ENCODE measurements at places on chromosomes 1 and 21.

- DNase-seq = no peak
These were observed 28.9 kb upstream of the APP start for GRCh38 chr21:26199456-26199855.

GRCh38 chr1:110233861-110234260, 23.7 kb downstream of the KCNC4 start:
- DNase-seq = no peak

- peak; percentile 88 for DNase-seq
These were observed at the start of gene TAF12 for GRCh38 chr1:28642847-28643635. TAF12 (minus strand) TSS chr1:28643067; CDS start chr1:28622081, 20,986 bp downstream.

DNA sequence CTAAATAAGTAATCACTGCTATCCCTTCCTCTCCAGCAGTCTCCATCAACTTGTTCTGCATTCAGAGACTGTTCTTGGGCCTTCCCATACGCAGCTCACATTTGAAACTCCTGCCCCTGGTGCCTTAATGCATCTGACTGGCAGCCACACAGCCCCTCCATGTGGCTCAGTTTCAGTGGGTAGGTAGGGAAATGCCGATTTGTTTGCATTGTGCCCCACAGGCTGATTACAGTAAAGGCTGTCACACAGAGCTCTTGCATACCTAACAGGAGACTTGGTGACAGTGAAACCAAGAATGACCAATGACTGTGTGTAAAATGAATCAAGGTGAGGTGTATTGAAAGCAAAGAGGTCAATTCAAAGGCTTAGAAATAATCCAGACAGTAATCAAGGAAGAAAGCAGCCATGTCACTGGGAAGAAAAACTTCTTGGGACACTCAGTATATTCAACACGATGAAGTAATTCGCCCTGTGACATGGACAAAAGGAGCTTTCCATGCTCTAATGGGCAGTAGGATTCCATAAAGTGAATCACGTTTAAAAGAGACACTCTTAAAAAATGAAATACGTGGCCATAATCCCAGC, 12.7 kb upstream of the B3GALNT2 start:
- no peak for DNase-seq

GRCh38 chr1:220287129-220287528, 14.9 kb upstream of the RAB3GAP2 start:
- no peak for DNase-seq

DNA sequence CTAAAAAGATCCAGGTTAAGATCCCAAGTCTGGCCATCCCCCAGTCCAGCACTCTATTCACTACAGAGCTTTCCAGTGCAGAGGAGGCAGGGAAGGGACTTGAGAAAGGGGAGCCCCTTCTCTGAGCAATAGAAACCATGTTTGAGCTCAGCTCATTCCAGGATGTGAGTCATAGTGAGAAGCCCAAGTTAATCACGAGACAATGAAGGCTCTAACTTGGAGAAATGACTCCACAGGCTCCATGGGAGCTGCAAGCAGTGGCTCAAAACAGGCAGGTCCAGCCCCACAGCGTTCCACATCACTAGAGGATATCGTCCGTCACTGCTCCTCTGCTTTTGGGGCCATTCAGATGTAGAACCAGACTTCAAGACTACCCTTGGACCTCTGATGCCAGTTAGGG, 59.1 kb downstream of the CAMK2N1 start:
- no peak for DNase-seq

GRCh38 chr1:239817276-239817675, 274.4 kb upstream of the FMN2 start:
- no peak for DNase-seq

DNA sequence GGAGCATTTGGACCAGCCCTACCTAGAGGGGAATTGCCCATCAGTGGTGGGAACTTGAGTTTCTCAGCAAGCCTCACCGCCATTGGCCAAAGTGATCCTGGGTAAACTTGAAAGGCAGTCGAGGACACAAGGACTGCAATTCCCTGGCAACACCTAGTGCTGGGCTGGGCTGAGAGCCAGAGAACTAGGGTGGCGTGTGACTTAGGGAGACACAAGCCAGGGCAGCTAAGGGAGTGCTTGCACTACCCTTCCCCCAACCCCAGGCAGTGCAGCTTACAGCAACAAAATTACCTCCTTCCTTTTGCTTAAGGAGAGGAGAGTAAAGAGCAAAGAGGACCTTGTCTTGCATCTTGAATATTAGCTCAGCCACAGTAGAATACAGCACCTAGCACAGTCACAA, 176.9 kb upstream of the PRMT6 start:
- peak; percentile 23 for DNase-seq

GRCh38 chr1:67939942-67940341, 106.7 kb upstream of the GNG12 start:
- DNase-seq = no peak

GRCh38 chr1:157105988-157106812, 6.6 kb upstream of the ETV3L start:
- DNase-seq = no peak

DNA sequence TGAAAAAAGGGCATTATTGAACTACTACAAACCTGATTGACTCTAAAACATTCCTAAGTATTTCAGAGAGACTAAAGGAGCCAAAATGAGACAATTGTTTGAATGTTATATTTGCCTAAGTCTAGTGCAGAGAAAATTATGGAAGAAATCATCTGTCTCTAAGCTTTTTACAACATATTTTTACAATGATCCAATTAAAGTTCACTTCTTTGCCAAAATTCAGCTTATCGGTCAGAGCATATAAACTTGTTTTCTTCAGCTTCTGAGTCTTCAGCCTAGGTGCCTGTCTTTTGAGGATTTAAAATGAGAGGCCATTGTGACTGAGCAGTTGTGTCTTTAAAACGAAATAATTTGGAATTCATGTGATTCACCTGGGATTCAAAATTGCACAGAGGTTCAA, 181.2 kb upstream of the SGIP1 start:
- no peak for DNase-seq

DNA sequence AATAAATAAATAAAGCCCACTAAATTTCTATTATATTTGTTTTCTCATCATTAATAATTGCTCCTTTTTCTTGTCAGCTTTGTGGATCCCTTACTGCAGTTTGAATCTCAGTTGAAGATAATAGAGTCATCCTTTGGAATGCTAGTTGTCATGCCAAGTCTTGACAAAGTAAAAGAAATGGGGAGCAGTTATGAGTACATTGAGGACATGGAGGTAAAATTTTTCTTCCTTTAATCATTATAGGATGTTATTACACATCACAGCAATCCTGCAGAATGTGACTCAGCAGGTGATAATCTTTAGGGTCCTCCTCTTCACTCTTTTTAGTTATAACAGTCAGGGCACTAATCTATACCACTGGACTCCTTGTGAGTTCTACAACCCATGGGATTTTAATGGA, 24.1 kb downstream of the MROH9 start:
- no peak for DNase-seq

- DNase-seq = no peak
These were observed 100.1 kb upstream of the ERG start for GRCh38 chr21:38598413-38598812.

GRCh38 chr1:96808191-96808590, 86.6 kb downstream of the PTBP2 start:
- peak; percentile 2 for DNase-seq

DNA sequence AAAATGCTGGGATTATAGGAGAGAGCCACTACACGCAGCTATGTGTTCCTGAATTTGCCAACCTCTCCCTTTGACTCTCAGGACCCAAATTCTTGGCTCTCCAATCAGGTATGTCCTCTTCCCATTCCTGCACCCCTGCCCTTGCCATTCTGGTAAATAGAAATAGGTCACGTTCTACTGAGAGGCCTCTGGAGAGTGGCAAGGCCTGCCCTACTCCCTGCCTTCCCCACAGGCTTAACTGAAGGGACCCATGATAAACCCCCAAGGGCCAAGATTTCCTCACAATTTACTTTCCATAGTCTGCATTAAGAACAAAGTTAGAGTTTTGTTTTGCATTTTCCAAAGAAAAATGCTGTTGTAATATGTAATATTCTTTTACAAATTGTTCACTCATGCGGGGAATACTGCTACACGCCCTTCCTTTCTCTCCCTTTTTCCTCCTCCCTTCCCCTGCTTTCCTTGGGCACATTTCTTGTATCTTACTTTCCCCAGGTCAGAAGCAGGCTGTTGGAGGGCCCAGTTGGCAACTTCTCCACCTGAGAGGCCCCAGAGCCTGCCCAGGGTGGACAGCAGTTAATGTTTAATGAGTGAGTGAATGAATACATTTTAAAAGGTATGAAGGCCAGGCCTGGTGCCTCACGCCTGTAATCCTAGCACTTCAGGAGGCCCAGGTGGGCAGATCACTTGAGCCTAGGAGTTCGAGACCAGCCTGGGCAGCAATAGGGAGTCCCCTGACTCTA, 33.9 kb upstream of the PUM1 start:
- DNase-seq = no peak

DNA sequence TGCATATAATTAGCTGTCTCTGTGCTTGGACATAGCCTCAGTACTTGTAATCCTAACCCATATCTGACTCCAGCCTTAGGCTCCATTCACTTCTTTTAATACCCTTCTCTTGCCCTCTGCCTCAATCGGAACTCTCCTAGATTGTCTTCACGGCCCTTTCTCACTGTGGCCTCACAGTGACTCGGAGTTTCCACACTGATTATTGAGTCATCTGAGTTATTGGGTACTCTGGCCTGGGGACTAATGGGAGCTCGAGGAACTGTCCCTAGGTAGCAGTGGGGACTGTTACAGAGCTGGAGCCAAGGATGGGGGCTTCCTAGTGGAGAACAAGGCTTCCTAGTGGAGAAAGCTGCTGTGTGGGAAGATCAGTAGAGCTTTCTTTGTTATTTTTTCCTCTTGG, 17.0 kb downstream of the TRAF5 start:
- DNase-seq = no peak

DNA sequence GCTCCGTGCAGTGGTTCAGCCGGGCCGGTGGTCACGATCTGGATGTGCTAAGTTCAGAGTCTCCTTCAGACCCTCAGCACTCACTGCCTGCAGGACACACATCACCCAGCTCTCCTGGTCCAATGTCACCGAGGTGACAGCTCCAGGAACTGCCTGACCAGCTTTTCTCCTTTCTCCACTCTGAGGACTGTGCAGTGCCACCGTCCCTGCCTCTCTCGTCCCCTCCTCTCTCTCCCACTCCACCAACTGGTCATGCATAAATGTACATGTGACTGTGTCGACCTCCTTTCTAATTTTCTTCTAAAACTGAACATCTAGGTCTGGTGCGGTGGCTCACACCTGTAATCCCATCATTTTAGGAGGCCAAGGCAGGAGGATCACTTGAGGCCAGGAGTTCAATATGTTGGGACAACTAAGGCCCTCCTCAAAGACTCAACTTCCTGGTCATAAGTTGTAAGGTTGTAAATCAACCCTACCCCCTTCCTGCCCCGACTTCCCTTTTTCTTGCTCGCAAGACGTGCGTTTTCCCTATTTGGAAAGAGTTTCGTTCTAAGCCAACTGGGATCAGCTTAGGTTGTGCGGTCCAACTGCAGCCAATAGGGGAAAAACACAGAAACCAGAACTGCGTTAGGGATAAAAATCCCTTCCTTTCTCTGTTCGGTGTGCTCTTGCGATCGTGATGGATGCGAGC, 53.1 kb downstream of the MEGF6 start:
- DNase-seq = no peak

DNA sequence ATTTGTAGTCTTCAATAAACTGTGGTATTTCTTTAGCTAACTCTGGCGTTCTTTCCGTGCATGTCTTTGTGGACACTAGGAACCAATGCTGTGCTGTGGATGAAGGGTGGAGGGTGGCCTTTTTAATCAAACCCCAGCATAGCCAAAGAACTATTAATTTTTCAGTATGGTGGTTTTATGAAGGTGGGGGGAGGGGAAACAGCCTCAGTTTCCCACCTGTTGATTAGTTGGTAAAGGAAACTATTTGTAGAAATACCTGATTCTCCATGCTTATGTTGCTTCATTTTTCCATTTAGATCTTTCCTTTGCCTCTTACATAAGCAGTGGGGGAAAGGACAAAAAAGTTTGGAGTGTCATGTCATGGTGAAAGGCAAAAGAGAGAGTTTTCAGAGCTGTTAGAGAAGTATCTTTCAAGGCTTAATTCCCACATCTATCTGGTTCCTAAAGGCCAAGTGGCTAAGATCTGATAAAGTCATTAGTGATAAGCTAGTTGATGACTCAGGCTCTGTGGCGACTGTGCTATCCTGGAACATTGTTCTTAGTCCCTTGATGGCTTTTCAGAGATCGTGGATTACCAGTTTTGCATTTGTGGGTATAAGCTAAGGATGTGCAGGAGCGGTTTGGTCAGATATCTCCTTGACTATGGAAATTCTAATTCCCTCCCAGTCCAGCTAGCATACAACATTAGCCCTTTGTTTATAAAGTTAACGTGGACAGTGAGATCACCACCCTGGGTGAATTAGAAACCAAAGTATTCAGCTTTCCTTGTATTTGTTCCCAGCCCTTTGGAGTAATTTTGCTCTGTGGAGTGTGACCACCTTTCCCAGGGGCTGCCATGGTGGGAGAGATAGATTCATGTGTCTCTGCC, 8.7 kb upstream of the HAX1 start:
- DNase-seq = no peak

DNA sequence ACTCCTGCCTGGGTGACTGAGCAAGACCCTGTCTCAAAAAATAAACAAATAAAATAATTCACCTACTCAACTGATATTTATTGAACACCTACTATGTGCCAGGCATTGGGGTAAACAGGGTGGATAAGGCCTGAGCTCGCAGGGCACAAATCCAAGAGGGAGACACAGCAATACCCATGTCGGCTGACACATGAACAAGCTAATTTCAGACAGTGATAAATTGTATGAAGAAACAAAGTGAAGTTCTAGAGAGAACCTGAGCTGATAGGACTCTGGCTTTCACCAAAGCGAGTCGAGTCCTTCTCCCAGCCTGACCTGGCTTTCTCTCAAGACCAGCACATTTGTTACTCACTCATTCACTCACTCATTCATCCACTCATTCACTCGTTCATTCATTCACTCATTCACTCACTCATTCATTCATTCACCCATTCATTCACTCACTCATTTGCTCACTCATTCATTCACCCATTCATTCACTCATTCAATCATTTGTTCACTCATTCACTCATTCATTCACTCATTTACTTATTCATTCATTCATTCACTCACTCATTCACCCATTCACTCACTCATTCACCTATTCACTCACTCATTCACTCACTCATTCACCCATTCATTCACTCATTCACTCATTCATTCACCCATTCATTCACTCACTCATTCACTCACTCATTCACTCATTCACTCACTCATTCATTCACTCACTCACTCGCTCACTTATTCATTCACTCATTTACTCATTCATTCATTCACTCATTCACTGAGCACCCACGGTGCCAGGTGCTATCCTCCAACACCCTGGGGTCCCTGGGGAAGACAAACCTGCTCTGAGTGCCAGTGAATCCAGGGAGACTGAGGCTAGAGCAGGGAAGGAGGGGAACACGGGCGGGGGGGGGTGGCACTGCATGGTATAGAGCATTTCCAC, 37.4 kb upstream of the CASZ1 start:
- DNase-seq = no peak

Data from DMS79 (cell line).